ENCODE measurements at places on chromosomes 2 and 18.

GRCh38 chr2:136178941-136179601, 61.1 kb upstream of the CXCR4 start:
- no peak overlapping the region for H3K27ac ChIP-seq
- H3K4me3 ChIP-seq = no peak overlapping the region
- no peak for DNase-seq
- no peaks in the 10 kb centered on the region for H3K27me3 ChIP-seq

GRCh38 chr2:223943135-223943534, 2.0 kb downstream of the WDFY1 start:
- H3K4me3 ChIP-seq = peak overlapping the region; percentile 91
- H3K4me1 ChIP-seq = peaks cover 42% of the 10 kb centered on the region
- H3K27me3 ChIP-seq = no peaks in the 10 kb centered on the region
- no peak overlapping the region for H3K27ac ChIP-seq
- no peaks in the 10 kb centered on the region for H3K36me3 ChIP-seq

GRCh38 chr2:109479804-109480203, 134.0 kb downstream of the SEPTIN10 start:
- H3K27me3 ChIP-seq = no peaks in the 10 kb centered on the region
- peaks cover 20% of the 10 kb centered on the region for H3K4me1 ChIP-seq
- DNase-seq = no peak
- H3K27ac ChIP-seq = no peak overlapping the region
- H3K36me3 ChIP-seq = no peaks in the 10 kb centered on the region

DNA sequence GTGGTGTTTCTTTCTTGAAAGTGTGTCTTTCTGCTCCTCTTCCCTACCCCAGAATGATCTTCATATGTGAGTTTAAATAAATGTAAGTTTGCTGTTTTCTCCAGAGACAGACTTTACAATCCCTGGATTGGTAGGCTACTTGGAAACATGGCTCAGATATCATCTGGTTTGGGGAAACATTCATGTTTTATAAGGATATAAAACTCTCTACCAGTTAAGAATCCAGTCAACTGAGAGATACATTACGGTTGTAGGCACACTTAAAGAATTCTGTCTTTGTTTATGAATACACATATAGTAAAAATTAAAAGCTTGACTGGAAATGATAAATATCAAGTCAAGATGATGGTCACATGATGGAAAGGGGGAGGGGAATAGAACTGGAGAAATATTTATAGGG, 739.3 kb downstream of the SLC4A3 start:
- no peaks in the 10 kb centered on the region for H3K27me3 ChIP-seq
- no peak overlapping the region for H3K27ac ChIP-seq
- H3K4me3 ChIP-seq = no peak overlapping the region
- no peaks in the 10 kb centered on the region for H3K36me3 ChIP-seq
- DNase-seq = no peak
- H3K4me1 ChIP-seq = no peaks in the 10 kb centered on the region

- H3K4me1 ChIP-seq = no peaks in the 10 kb centered on the region
- no peak overlapping the region for H3K27ac ChIP-seq
- peaks cover 3% of the 10 kb centered on the region for H3K36me3 ChIP-seq
- DNase-seq = no peak
- H3K4me3 ChIP-seq = no peak overlapping the region
Measured at GRCh38 chr18:49168281-49168985, 217.7 kb upstream of the SMAD7 start.

DNA sequence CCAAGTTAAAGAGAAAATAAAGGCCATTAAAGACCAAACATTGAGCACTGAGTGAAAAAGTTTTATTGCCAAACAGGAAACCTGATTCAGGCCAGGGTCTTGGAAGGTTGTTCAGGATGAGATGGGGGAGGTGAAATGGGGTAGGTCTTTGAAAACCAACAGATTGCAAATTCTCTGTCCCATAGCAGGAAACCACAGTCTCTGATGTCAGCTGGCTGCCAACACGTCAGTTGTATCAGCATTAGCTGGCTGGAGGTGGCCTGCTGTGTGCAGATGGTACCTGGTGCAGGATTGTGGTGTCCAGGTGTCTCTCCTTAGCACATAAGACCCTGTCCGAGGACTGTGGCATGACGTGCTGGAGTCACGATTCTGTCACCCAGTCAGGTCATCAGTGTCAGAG, 106.3 kb downstream of the MSH2 start:
- H3K27me3 ChIP-seq = no peaks in the 10 kb centered on the region
- H3K4me1 ChIP-seq = no peaks in the 10 kb centered on the region
- no peak overlapping the region for H3K4me3 ChIP-seq

DNA sequence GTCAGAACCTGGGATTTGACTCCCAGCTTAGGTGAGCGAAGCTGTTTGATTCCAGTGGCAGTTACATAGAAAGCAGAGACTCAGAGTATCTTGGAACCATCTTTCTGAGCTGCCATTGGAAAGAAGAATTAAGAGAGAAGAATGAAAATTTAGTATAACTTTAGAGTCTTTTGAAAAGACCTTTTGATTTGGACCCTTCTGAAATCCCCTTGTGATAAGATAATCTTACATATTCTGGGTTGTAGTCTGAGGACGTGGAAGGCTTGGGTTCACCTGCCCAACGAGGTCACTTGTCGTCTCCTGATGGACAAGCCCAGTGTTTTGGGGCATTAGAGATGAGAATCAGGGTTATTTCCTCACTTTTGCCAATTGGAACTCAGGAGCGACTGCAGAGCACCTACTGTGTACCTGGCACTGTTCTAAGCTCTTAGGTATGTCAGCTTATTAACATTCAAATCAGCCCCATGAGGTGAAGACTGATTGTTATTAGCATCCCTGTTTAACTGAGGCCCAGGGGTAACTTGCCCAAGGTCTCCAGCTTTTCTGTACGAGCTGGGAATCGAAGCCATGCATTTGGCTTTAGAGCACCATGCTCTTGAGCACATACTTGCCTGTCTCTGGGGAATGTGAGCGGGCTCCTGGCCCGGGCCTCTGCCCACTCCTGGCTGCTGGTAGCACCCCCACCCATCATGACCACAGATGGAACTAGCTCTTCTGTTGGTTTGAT, 2.9 kb downstream of the HK2 start:
- H3K4me1 ChIP-seq = peaks cover 24% of the 10 kb centered on the region
- H3K27me3 ChIP-seq = no peaks in the 10 kb centered on the region
- H3K4me3 ChIP-seq = no peak overlapping the region
- H3K36me3 ChIP-seq = no peaks in the 10 kb centered on the region
- H3K27ac ChIP-seq = no peak overlapping the region
- no peak for DNase-seq

GRCh38 chr2:171406044-171406443, 27.7 kb downstream of the METTL8 start:
- H3K4me3 ChIP-seq = no peak overlapping the region
- no peaks in the 10 kb centered on the region for H3K27me3 ChIP-seq
- no peak for DNase-seq
- no peaks in the 10 kb centered on the region for H3K36me3 ChIP-seq

DNA sequence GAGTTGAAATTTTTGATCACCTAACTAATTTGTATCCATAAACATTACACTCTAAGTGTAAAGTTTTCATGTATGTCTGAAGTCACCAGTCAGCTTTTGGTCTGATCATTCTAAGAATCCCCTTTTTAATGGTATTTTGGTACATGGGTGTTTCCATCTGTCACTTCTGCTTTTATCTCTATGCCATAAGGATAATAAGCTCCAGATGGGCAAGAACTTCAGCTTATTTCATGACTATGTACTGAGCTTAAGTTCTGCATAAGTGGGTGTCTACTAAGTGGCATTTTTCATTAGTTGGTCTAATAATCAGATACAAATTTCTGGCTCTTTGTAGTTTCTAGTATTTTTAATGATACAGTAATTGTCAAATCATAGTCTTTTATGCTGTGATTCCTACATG, 20.4 kb downstream of the UBXN4 start:
- H3K27ac ChIP-seq = no peak overlapping the region
- no peaks in the 10 kb centered on the region for H3K4me1 ChIP-seq
- DNase-seq = no peak
- no peaks in the 10 kb centered on the region for H3K27me3 ChIP-seq
- H3K4me3 ChIP-seq = no peak overlapping the region

DNA sequence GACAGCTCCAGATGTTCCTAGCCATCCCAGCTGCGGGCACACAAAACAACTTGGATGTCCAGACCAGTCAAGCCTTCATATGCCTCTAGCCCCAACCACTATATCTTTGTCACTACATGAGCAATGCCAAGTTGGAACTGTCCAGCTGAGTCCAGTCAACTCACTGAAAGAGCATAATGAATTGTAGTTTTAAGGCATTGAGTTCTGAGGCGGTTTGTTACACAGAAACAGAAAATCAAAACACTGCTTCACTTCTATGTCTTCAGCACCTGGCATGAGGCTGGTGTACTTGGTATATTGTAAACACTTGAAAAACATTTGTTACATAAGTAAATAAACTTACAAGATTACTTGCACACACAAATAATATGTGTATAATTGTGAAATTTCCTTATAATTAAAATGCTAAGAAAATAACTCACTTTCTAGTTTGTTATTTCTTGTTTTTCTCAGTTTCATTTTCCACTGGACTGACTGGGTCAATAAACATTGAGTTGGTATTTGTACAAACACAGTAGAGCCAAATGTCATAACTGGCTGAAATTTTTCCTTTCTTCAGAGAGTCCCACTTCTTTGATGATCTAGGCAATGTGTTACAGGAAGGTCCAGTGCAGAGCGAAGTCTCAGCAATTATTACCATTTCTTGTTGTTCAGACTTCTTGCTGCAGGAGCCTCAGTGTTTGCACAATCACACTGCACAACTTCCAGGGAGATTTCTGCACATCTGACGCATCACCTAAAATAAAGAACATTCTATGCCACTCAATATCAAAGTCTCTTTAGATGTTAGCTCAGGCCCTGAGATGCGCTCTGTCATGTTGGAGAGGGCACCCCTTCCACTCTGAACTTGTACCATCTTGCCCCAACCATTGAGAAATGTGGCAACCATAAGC, 38.2 kb upstream of the DPP4 start:
- no peak for DNase-seq
- H3K4me3 ChIP-seq = no peak overlapping the region

DNA sequence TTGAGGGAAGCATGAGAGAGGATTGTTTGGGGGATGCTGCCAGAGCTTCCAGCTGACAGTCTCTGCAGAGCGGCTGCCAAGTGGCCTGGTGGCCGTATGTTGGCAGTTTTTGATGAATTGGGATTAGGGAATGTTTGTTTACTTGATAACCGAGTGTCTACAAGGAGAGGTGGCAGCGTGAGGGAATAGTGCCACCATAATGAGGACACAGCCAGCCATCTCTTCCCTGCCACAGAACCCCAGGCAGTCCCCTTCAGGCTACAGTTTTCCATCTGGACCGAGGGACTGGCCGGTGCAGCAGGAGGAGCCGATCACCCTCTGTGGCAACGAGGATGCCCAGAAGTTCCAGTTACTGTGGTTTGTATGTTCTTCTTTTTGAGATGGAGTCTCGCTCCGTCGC, 55.2 kb downstream of the TRAPPC12 start:
- H3K4me1 ChIP-seq = no peaks in the 10 kb centered on the region
- H3K4me3 ChIP-seq = no peak overlapping the region
- no peak overlapping the region for H3K27ac ChIP-seq

GRCh38 chr2:100052650-100053049, 89.7 kb downstream of the AFF3 start:
- no peak for DNase-seq
- H3K36me3 ChIP-seq = no peaks in the 10 kb centered on the region
- no peaks in the 10 kb centered on the region for H3K4me1 ChIP-seq
- H3K4me3 ChIP-seq = no peak overlapping the region
- H3K27ac ChIP-seq = no peak overlapping the region

- no peak for DNase-seq
- no peak overlapping the region for H3K27ac ChIP-seq
- no peak overlapping the region for H3K4me3 ChIP-seq
- H3K27me3 ChIP-seq = no peaks in the 10 kb centered on the region
- no peaks in the 10 kb centered on the region for H3K4me1 ChIP-seq
Measured at GRCh38 chr2:11213090-11213638, 57.9 kb downstream of the SLC66A3 start.

DNA sequence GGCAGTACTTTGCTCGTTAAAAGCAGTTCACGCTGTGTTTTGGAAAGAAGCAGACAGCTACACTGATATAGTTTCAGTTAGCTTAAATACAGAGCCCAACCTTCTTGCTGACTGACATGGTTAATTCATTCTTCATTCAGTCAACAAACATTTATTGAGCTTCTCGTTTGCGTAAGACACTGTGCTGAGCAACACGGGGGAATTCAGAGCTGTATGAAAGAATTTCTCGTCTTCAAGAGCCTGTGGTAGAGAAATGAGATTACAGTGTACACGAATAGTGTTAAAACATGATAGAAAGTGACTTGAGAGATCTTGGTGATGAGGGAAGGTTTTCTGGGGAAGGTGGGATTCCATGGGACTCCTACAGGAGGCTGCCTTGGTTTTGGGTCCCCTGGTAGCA, 44.7 kb downstream of the ADAM23 start:
- no peak for DNase-seq
- H3K4me3 ChIP-seq = no peak overlapping the region
- H3K27me3 ChIP-seq = no peaks in the 10 kb centered on the region
- H3K36me3 ChIP-seq = no peaks in the 10 kb centered on the region
- no peak overlapping the region for H3K27ac ChIP-seq

DNA sequence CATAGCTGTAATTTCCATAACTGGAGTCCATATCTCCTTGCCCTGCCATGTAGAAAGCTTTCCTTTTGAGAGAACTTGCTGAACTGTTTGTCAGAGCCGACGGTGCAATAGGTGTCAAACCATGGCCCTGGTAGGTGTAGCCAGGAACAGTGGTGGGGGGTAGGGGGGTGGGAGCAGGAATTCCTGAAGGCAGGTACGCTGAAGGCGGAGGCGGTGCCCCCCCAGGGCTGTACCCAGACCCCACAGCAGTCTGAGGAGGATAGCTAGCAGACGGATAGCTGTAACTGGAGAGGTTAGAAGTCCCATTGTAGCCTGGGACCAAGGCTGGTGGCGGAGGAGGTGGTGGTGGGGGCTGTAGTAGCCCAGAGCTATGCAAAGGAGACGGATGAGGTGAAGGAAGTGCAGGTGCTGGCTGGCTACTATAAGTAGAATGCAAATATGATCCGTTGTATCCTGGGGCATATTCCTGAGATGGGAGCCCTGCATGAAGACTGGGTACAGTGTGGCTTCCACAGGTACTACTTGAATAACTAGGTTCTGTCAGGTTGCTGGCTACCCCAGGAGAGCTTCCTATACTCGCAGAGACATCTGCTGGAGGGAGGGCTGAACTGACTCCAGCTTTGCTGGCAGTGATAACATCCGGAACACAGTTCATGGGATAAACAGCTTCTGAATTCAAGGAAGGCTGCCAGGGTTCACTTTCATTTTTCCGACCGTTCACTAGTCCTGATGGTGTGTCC, 124.8 kb downstream of the FIGN start:
- H3K4me1 ChIP-seq = no peaks in the 10 kb centered on the region
- no peak overlapping the region for H3K27ac ChIP-seq
- no peak overlapping the region for H3K4me3 ChIP-seq
- H3K27me3 ChIP-seq = no peaks in the 10 kb centered on the region
- peaks cover 3% of the 10 kb centered on the region for H3K36me3 ChIP-seq

All from suprapubic skin (tissue), 4 donors.